GM10248 (cell line): ENCODE measurements at places on chromosomes 13 and 19.

DNA sequence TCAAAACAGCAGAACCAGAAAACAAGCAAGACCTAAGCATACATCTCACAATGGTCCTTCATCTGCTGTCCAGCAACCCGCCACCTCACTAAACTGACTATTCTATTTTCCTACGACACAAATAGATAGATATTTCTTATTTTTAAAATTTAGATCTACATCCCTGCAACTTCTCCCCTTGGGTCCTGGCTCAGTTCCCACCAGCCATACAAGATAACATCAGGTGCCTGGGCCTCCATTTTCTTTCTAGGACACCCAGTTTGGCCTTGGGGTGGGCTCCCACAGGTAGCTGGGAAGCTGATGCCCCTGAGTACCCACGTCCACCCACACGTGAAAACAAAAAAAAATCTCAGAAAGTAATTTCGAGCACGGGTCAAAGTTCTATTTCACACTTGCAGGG, 47.6 kb downstream of the TGDS start:
- DNase-seq: peak; percentile 9

DNA sequence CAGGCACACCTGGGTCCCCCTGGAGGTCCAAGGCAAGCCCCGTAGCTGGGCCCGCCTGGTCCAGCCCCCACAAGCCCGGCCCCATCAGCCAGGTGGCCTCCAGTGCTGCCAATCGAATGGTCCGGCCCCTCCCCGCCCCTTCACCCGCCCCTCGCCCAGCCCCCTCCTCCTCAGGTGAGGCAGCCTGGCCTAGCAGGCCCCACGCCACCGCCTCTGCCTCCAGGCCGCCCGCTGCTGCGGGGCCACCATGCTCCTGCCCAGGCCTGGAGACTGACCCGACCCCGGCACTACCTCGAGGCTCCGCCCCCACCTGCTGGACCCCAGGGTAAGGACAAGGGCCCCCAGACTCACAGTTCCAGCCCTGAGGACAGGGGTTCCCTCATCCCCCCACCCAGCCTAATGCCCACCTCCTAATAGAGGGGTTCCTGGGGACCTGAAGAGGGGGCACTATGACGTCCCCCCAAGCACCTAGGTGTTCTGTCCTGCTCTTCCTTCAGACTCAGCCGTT, at the start of gene HPN:
Gene HPN, plus strand, starts transcription at position 174 of the 508 bp plus-strand sequence. CDS start 786 bp downstream, outside the sequence.
- DNase-seq: no peak

DNA sequence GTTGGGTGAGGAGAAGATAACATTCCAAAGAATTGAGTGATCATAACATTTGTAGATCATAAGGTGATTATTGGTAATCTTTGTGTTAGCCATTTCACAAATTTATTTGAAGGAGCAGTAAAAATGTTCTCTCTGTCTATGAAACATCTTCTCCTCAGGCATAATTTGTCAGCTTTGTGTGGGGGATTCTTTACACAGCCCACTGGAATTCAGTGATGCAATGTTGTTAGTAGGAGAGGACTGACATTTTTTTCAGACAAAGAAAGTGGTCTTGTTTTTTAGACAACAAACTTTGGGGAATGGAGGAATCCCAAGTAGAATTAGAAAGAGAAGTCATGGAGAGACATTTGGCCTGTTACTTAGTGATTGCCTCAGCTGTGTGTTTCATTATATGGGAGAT, 100.3 kb downstream of the ITGBL1 start:
- no peak for DNase-seq

DNA sequence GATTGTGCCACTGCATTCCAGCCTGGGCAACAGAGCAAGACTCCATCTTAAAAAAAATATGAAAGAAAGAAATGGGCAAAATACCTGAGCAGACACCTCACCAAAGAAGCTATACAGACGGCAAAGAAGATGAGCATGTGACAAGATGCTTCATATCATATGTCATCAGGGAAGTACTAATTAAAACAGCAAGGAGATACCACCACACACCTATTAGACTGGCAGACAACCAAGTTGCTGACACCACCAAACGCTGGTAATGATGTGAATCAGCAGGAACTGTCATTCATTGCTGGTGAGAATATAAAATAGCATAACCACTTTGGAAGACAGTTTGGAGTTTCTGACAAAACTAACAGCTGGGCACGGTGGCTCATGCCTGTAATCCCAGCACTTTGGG, 11.5 kb upstream of the TFDP1 start:
- DNase-seq: no peak

- no peak for DNase-seq
Measured at GRCh38 chr19:6652805-6653094, 17.2 kb downstream of the TNFSF14 start.

DNA sequence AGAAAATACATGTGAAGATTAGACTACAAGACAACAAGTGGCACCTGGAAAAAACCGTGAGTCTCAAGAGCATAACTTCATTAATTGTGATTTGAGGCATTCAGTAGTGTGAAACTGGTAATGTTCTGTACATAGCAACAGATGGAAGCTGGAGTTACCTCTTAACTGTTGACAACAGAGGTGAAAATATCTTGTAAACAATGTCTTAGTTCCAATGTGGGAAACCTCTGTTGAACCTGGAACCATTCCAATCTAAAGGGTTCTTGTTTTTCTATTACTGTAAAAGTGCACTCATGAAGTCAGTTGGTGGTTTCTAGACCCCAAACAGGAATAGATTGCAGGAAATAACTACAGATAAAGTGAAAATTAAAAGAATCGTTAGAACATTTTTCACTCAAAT, 728.4 kb downstream of the SLITRK1 start:
- DNase-seq: no peak
